ENCODE measurements at places on chromosomes 7 and 10. TPM values are rescaled to one million over a fixed set of nuclear protein-coding genes. Genes with fewer than 3 reads are reported as not detected.

The SSMEM1 gene
- total RNA-seq = not detected

The FKBP6 gene
- not detected for total RNA-seq

The SPDYE8 gene
- not detected for total RNA-seq

GRCh38 chr10:78066728-78067430, 33.2 kb downstream of the RPS24 start:
- no peaks in the 10 kb centered on the region for H3K36me3 ChIP-seq
- H3K4me3 ChIP-seq = no peak overlapping the region
- no peak for DNase-seq
- H3K27ac ChIP-seq = no peak overlapping the region
- peaks cover 13% of the 10 kb centered on the region for H3K4me1 ChIP-seq
- peaks cover 2% of the 10 kb centered on the region for H3K27me3 ChIP-seq

The SMO gene
- total RNA-seq = 0.37 TPM

DNA sequence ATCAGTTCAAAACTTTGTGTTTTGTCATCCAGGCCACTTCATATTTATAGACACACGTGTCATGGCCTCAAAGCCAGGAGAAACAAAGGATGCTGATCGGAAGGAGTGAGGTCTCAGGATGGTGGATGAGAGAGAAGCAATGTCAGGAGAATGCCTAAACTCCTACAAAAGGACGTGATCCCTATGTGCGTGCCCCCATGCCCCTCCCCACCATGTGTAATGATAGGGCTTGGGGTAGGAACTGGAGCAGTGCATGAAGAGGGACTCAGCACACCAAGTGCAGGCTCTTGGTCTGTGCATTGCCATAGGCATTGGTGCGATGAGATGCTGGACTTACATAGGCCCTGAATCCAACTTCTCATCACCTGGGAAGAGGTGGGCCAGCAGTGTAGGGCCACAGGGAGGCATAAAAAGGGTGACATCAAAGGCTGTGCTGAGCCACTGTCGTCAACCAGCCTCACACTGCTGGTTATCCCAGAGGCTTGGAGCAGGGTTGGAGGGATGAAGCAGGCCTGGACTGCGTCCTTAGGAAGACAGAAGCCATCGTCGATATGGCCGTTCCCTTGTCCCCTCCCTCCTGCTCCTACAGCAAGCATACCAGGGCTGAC, 46.9 kb upstream of the GDF10 start:
- no peaks in the 10 kb centered on the region for H3K27me3 ChIP-seq
- H3K36me3 ChIP-seq = peaks cover 2% of the 10 kb centered on the region
- peaks cover 31% of the 10 kb centered on the region for H3K4me1 ChIP-seq
- no peak overlapping the region for H3K27ac ChIP-seq
- no peak overlapping the region for H3K4me3 ChIP-seq

The GATA3 gene
- 79.7 TPM for total RNA-seq

DNA sequence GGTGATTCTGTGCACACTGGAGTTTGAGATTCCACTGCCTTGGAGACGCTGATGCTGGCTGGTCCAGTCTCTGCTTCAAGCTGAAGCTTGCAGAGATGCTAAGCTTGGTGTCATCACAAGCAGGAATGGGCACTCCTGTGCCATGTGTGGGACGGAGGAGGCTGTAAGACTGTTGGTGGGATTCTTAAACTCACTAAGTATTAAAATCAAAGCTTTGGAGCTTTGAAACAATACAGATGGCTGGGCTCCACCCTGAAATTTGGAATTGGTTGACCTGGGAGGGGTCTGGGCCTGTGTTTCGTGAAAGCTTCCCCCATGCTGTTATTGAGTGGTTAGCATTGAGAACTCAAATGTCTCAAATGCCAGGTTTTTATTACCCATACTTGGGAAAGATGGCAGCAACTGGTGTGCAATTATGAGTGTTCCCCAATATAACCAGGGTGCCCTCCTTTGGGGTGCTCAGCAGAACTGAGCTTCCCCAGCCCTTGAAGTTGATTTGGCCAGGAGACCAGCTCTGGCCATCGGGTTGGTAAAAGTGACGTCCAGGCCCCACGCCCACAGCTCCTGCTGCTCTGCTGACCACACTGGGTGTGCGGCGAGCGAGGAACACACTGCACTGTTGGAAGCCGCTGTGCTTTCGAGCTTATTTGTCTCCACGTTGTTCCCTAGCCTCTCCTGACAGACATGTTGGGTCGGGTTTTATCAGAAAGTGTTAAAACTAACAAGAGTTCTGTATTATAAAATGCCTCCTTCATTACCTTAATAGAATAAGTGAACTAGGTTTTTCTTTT, 377.7 kb downstream of the GLRX3 start:
- H3K4me1 ChIP-seq = no peaks in the 10 kb centered on the region
- no peaks in the 10 kb centered on the region for H3K27me3 ChIP-seq
- H3K4me3 ChIP-seq = no peak overlapping the region
- DNase-seq = no peak
- H3K36me3 ChIP-seq = no peaks in the 10 kb centered on the region
- H3K27ac ChIP-seq = no peak overlapping the region

- H3K27ac ChIP-seq = no peak overlapping the region
- no peak overlapping the region for H3K4me3 ChIP-seq
- H3K36me3 ChIP-seq = no peaks in the 10 kb centered on the region
- no peak for DNase-seq
Measured at GRCh38 chr7:3548815-3549214, 247.8 kb downstream of the SDK1 start.

DNA sequence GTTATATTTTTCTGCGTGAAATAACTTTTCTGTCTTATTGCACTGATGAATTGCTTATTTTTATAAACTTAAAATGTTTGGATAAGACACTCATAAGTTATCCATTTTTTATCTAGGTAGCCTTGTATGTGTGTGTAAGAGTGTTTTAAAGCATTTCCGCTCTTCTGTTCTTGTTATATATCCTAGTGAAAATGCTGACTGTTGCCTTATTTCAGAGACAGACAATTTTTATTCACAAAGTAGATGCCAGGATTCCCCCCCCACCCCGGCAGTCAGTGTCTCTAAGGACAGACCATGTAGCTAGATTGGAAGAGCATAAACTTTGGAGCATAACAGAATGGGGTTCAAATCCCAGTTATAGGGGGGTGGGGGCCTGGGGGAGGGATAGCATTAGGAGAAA, 1.6 kb downstream of the SMC3 start:
- DNase-seq = peak; percentile 24
- peaks cover 22% of the 10 kb centered on the region for H3K36me3 ChIP-seq
- H3K27me3 ChIP-seq = peaks cover 8% of the 10 kb centered on the region
- H3K4me1 ChIP-seq = peaks cover 38% of the 10 kb centered on the region
- H3K27ac ChIP-seq = peak overlapping the region; percentile 79
- H3K4me3 ChIP-seq = peak overlapping the region; percentile 97

The IRF5 gene
- 16.2 TPM for total RNA-seq

DNA sequence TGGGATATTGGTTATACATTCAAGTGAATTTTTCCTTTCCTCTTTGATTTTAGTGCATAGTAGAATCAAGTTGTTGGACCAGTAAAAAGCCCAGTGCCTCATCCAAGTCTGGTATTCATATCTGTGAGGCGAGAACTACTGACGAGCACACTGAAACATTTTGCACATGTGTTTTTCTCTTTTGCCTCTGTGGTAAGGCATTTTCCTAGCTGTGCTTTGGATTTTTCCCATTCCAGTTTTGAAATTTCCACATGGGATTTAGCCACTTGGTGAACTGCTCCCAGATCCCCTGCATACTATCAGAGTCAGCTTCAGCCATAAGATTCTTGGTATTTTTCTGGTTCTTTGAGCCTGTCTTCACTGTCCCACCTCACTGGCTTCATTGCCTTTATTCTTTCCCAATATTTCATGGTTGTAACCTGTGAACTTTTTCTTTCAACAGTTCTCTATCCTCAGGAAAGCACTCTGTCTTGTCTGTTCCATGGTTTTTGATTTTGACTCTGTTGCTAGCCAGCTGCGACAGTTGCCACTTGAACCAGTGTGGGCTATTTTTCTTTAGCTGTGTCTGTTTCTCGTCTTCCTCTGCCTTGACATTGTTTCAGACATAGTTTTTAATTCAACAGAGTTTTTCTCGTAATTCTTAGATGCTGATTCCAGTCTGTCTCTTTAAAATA, 239.0 kb downstream of the REEP3 start:
- DNase-seq = no peak
- no peaks in the 10 kb centered on the region for H3K4me1 ChIP-seq
- H3K27me3 ChIP-seq = peaks cover 29% of the 10 kb centered on the region
- H3K36me3 ChIP-seq = no peaks in the 10 kb centered on the region
- no peak overlapping the region for H3K27ac ChIP-seq
- no peak overlapping the region for H3K4me3 ChIP-seq

GRCh38 chr10:98456043-98456570, 9.4 kb upstream of the HPS1 start:
- H3K4me3 ChIP-seq = no peak overlapping the region
- no peaks in the 10 kb centered on the region for H3K36me3 ChIP-seq
- peaks cover 27% of the 10 kb centered on the region for H3K27me3 ChIP-seq
- no peaks in the 10 kb centered on the region for H3K4me1 ChIP-seq
- DNase-seq = no peak
- no peak overlapping the region for H3K27ac ChIP-seq

DNA sequence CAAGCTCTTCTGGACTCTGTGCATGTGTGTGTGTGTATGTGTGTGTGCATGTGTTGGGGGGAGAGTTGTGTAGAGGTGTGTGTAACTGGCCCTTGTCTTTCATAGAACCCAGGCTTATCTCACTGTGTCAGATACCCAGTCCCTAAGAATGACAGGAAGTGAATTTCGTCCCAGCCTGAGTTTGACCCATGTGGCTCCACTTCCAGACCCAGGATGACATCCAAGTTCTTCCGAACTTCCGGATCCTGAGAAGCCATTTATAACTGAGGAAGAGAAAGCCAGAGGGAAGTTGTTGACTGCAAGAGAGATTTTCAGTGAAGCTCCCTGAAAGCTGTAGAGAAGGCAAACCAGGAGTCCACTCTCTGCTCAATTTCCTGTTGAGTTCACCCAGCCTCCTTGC, 53.2 kb downstream of the ADRB1 start:
- H3K4me3 ChIP-seq = no peak overlapping the region
- peaks cover 47% of the 10 kb centered on the region for H3K27me3 ChIP-seq
- peaks cover 24% of the 10 kb centered on the region for H3K4me1 ChIP-seq

GRCh38 chr7:137900137-137900536, 53.4 kb upstream of the DGKI start:
- DNase-seq = no peak
- no peak overlapping the region for H3K27ac ChIP-seq
- H3K4me3 ChIP-seq = no peak overlapping the region
- H3K4me1 ChIP-seq = peaks cover 24% of the 10 kb centered on the region
- peaks cover 31% of the 10 kb centered on the region for H3K36me3 ChIP-seq

GRCh38 chr10:116589926-116590325, 833 bp upstream of the PNLIPRP1 start:
- no peaks in the 10 kb centered on the region for H3K27me3 ChIP-seq
- no peaks in the 10 kb centered on the region for H3K36me3 ChIP-seq
- no peak for DNase-seq
- no peaks in the 10 kb centered on the region for H3K4me1 ChIP-seq
- H3K4me3 ChIP-seq = no peak overlapping the region

- H3K27me3 ChIP-seq = no peaks in the 10 kb centered on the region
- peaks cover 56% of the 10 kb centered on the region for H3K36me3 ChIP-seq
- peaks cover 24% of the 10 kb centered on the region for H3K4me1 ChIP-seq
- no peak for DNase-seq
Measured at GRCh38 chr7:44471436-44471835, 19.0 kb downstream of the NUDCD3 start.

- H3K27me3 ChIP-seq = no peaks in the 10 kb centered on the region
- peaks cover 21% of the 10 kb centered on the region for H3K36me3 ChIP-seq
- H3K4me1 ChIP-seq = no peaks in the 10 kb centered on the region
- no peak overlapping the region for H3K27ac ChIP-seq
Measured at GRCh38 chr10:99693933-99694583, 34.7 kb downstream of the ENTPD7 start.

DNA sequence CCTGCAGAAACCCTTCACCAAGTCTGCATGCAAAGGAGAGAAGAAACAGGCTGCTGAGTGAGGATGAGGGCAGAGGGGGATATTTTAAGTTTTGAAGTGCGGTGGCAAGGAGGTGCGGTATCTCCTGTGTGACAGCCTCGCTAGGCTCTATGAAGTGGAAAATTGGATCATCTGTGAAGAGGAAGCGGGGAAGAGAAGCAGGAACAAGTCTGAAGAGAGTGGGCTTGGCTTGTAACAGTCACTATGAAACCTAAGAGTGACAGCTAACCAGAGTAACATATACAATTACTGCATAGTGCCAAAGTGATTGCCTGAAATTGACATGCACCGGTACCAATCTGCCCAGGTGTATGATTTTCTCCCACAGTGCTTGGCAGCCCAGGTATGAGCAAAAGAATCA, 287.5 kb upstream of the KLF14 start:
- no peak for DNase-seq
- peaks cover 43% of the 10 kb centered on the region for H3K36me3 ChIP-seq
- peaks cover 45% of the 10 kb centered on the region for H3K4me1 ChIP-seq
- peak overlapping the region; percentile 31 for H3K4me3 ChIP-seq

DNA sequence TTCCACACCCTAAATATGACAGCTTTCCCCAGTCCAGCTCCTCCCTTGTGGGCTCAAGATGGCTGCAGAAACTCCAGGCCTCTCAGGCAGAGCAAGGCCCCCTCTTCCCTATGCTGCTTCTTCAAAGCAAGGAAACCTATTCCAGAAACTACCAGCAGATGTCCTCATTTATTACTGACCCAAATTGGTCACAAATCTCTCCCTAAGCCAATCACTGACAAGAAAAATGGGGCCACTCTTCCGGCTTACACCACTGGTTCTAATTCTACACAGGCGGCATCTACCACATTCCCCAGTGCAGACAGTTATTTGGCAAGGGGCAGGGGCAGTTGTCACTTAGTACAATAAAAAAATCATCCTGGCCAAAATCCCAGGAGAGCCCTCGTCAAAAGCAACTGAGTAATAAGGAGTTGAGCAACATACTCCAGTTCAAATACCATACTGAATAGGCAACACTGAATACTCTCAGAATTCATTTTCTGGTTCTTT, 150.4 kb downstream of the SFMBT2 start:
- peaks cover 22% of the 10 kb centered on the region for H3K36me3 ChIP-seq
- peaks cover 57% of the 10 kb centered on the region for H3K4me1 ChIP-seq
- H3K27me3 ChIP-seq = no peaks in the 10 kb centered on the region
- DNase-seq = peak; percentile 71

DNA sequence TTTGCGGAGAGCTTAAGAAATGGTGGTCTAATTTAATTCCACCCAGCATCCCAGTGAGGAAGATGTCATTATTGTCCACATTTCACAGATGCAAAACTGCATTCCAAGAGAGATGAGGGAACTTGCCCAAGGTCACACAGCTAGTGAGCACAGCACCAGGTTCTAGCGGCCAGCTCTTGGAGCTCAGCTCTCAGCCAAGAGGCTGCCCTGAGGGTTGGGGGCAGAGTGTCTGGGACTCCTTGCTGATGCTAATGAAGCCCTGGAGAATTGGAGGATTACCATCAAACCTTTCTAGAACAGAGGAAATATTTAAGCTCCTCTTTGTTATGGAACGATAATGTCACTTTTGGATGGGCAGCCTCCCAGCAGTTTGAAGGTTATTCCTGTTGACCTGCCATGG, 48.0 kb downstream of the PLPP4 start:
- H3K36me3 ChIP-seq = no peaks in the 10 kb centered on the region
- no peak overlapping the region for H3K27ac ChIP-seq
- H3K27me3 ChIP-seq = no peaks in the 10 kb centered on the region
- no peak overlapping the region for H3K4me3 ChIP-seq
- no peak for DNase-seq

GRCh38 chr7:1459512-1459892, 232 bp upstream of the MICALL2 start:
- no peaks in the 10 kb centered on the region for H3K36me3 ChIP-seq
- H3K4me1 ChIP-seq = peaks cover 2% of the 10 kb centered on the region
- peaks cover 2% of the 10 kb centered on the region for H3K27me3 ChIP-seq
- no peak overlapping the region for H3K27ac ChIP-seq
- H3K4me3 ChIP-seq = peak overlapping the region; percentile 78
- peak; percentile 99 for DNase-seq

GRCh38 chr7:38451840-38452239, 178.4 kb upstream of the TARP start:
- H3K4me3 ChIP-seq = no peak overlapping the region
- H3K36me3 ChIP-seq = no peaks in the 10 kb centered on the region
- no peaks in the 10 kb centered on the region for H3K4me1 ChIP-seq
- H3K27ac ChIP-seq = no peak overlapping the region
